Activated CD4-positive, alpha-beta T cell treated with anti-CD3 and anti-CD28 coated beads for 4 hours (primary cell): ENCODE measurements at places on chromosomes 12 and 14.

- no peak for DNase-seq
Measured at GRCh38 chr12:52043386-52044212, 7.6 kb upstream of the NR4A1 start.

- no peak for DNase-seq
Measured at GRCh38 chr12:93536766-93537488, 35.5 kb upstream of the SOCS2 start.

GRCh38 chr12:100953677-100954076 is 159.1 kb downstream of the ANO4 start:
- no peak for DNase-seq

DNA sequence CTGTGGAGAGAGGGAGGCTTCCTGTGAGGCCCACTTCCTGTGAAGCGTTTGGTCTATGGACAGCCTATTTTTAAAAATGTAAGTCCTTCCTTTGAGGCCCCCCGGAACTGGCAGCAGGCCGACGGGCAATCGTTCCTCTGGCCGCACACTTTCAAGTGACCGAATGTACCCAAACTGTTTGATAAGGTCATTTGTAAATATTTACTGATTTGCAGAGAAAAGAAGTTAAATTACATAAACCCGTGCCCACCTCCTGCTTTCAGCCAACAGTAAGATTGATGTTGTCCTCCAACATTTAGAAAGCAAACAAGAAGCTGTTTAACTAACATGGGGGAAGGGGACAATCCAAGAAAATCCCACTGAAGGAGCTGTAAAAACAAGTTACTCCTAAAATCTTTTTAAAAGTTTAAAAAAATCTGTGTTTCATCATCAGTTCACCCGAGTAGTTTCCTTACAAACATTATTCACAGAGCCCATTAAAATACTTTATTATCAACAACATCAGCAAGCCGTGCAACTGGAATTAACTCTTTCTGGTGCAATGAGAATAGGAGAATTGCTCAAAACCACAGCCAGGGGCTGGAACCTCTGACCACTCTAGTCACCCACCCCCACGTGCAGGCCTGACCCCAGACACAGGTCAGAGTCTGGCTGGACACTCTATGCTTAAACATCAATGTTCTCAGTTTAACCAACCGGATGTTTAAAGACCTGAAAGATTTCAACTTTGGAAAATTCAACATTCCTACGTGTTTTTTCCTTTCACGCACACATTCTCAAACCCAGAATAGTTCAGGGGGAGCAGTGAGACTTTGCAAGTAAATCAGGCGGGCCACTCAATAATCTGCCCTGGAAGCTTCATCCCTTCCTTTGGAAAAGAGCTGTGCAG is 65.3 kb downstream of the FOXN3 start:
- no peak for DNase-seq

DNA sequence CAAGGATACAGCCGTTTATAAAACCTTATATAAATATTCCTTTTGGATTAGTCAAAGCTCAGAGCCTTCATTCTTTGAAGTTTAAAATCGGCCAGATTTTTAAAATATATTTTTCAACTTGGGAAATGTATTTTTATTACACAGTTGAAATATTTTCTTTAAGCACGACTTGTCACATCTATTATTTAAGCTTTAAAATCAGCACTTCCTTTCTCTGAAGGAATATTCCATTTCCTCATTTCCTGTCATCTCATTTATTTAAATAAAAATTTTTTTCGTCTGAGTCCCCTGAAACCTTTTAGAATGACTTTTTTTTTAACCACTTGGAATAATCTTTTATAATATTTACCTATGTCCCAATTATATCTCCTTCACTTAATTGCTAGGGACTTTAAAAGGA is 107.5 kb upstream of the PDE3A start:
- no peak for DNase-seq

DNA sequence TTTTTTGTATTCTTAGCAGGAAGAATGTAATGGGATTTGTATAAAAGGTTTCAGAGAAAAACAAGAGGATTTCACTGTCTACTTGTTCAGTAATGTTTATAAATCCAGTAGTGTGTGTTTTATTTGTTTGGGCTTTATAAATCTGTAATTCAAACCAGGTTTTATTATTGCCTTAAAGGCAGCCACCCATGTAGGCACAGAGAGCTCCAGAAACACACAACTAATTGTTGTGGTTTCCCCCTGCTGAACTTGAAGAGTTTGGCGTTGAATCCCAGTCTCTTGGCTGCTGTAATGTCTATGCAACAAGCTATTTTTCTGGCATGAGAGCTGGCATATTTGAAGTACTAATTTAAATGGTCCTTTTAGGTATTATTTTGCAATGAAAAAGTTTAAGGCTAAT is 63.4 kb upstream of the SLCO1C1 start:
- DNase-seq, result no peak

DNA sequence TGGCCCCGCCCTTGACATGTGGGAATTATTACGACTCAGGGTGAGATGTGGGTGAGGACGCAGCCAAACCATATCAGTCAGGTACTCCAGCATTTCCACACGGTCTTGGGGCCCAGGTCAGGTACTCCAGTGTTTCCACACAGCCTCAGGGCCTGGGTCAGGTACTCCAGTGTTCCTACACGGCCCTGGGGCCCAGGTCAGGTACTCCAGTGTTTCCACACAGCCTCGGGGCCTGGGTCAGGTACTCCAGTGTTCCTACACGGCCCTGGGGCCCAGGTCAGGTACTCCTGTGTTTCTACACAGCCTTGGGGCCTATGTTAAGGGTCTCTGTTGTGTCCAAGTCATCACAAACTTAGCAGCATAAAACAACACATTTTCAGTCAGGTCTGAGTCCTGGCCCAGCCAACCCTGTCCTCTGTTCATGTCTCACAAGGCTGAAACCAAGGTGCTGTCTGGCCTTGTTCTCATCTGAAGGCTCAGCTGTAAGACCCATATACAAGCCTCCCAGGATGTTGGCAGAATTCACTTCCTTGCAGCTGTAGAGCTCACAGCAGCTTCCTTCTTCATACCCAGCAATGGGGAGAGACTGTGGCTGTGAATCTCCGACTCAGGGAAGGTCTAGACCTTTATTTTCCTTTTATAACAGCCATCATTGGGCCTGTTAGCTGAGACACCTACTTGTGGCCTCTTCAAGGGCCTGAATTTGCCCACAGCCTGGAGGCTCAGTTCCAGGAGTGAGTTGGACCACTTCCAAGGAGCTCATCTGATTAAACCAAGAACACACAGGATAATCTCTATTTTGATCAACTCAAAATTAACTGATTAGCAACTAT is 107.6 kb upstream of the SFSWAP start:
- no peak for DNase-seq

DNA sequence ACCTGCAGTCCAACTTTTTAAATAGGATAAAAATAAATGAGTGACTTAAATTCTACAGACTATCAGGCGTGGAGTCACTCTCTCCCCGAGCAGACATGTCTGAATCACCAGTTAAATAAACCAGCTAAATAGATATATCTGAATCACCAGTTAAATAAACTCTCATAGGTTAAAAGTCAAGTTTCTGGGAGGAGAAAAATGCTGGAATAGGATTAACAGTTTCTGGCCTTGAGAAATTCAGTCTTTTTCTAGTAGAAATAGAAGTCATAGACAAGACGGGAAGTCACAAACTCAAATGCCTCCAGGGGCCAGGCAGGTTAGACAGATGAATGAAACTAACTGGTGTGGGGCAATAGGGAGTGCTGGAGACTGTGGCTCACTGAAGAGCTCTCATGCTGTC is 258.6 kb upstream of the TMEM132C start:
- no peak for DNase-seq

- no peak for DNase-seq
Measured at GRCh38 chr12:127355061-127355841, 911.7 kb upstream of the TMEM132C start.

- DNase-seq, result no peak
Measured at GRCh38 chr12:107318556-107318805, 225.1 kb upstream of the CRY1 start.

DNA sequence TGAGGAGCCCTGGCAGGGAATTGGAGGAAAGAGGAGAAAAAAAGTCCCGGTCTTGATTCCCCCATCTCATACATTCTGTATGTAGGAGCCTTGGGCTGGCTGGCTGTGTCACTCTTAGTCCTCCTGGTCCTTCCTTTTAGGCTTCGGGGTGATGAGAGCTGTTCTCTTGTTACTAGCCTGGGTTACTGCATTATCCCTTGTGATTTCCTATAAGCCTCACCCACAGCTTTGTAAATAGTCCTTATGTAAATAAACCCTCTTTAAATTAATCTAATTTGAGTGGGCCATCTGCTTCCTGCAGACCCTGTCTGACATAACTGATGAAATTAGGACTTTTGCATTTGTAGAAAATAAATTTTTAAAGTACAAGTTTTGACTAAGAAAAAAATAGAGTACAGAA is 19.2 kb downstream of the DNM1L start:
- no peak for DNase-seq

GRCh38 chr12:82329508-82329907 is 28.7 kb downstream of the CCDC59 start:
- DNase-seq, result no peak

DNA sequence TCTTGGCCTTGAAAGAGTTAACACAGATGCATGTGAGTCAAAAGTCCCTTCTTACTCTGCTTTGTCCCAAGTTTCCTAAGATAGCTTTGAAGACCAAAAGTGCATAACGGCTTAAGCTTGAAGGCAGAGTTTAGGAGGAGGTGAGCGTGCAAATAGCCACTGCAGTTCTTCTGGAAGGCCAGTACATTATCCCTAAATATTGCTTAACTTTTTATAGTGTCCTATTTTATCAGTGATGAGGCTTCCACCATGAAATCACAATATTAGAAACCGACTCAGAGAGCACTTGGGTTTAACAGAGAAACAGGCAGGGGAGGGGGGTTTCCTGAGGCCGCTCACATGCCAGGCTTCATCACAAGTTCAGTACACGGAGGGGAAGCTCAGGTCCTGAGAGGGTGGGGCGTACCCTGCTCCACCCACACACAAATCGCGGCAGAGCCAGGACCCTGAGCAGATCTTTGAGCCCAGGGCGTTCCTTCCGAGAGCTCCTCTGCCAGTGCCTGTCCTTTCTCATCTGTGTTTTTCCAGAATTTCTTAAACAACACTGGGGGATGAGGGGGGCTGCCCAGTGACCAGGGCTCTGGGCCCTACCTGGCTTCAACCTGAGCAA is 26.8 kb upstream of the BDKRB2 start:
- no peak for DNase-seq

DNA sequence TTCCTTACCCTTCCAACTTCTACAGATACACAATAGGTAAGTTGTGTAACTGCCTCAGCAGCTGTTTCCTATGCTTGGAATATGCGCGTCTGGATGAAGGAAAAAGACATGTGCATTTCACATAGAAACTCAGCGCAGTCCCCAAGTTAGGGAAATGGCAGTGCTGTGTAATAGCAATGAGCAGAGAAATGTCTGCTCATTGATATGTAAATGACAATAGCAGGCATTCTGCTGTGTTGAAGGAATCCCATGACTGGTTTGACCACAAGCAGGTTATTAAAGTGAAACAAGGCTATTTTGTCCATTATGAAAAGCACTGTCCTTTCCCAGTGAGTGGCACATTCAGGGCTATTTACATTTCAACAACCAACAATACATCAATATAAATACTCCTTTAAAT is 106.6 kb downstream of the BTG1 start:
- no peak for DNase-seq

DNA sequence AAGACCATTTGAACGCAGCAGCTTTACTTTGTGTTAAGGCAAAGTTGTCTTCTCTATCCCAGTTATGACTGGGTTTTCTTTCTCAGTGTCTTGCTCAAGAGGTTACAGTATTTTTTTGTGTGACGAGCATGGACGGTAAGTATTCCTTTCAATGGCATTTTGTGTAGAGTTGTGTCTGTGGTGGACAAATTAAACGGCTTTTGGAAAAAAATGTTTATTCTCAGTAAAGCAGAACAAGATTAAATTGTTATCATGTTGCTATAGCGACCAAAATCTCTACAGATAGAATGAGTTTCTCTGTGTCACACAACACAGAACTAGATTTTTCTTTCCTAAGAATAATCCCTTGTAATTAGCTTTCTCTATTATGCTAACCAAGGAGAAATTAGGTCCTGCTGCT is 417.1 kb downstream of the AEBP2 start:
- no peak for DNase-seq

DNA sequence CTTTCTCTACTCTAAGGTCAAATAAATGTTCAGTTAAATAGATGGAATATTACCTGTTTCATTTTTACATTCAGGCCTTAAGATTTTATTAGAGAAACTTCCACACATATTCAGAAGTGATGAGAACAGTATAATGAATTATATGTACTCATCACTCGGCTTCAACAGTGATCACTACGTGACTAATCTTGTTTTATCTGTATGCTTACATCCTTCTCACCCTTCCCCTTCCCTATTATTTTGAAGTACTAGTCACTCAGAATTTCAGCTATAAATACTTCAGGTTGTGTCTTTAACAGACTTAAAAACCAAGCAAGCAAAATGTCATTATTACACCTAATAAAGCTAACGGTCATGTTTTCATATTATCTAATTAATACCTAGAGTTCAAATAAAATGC is 34.9 kb downstream of the ETV6 start:
- DNase-seq, result no peak

- no peak for DNase-seq
Measured at GRCh38 chr14:97283005-97283403, 485.8 kb downstream of the VRK1 start.

- no peak for DNase-seq
Measured at GRCh38 chr14:64685371-64686281, 18.6 kb upstream of the PLEKHG3 start.

GRCh38 chr14:23766737-23767401 is 130.7 kb downstream of the DHRS2 start:
- DNase-seq, result no peak

- DNase-seq, result no peak
Measured at GRCh38 chr14:105867961-105868599, 341.7 kb downstream of the TMEM121 start.

- DNase-seq, result no peak
Measured at GRCh38 chr12:28050606-28051005, 78.1 kb upstream of the PTHLH start.

- DNase-seq, result peak; percentile 35
Measured at GRCh38 chr12:13000925-13001774, 1.1 kb upstream of the HEBP1 start.

- no peak for DNase-seq
Measured at GRCh38 chr14:49505041-49505766, 81.0 kb downstream of the RPS29 start.

GRCh38 chr12:13362260-13362841 is 165.8 kb downstream of the EMP1 start:
- no peak for DNase-seq

GRCh38 chr12:118709946-118710345 is 271.4 kb upstream of the SRRM4 start:
- DNase-seq, result no peak

- DNase-seq, result no peak
Measured at GRCh38 chr12:16515666-16516065, 90.3 kb downstream of the LMO3 start.

GRCh38 chr12:123905319-123905925 is 67.2 kb downstream of the CCDC92 start:
- peak; percentile 61 for DNase-seq

- DNase-seq, result no peak
Measured at GRCh38 chr12:108860443-108860842, 3.1 kb upstream of the SSH1 start.

DNA sequence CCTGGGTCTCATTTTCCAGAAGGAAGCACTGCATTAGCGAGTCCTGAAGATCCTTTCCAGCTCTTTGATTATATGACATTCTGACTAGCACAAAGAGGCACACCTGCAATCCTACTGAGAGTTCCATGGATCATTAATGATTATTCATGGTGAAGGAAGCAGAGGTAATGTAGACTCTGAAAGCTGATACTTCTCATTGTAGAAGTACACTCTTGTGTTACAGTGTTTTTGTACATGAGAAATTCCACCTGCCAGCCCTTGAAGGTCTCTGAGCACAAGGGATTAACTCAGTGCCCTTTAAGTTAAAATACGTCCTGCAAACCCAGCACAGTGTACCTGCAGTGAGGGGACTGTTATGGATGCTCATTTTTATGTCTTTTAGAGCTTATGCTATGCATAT is 558.8 kb upstream of the FBXO33 start:
- no peak for DNase-seq
